ENCODE measurements at places on chromosomes 5 and 9.

- DNase-seq, result no peak
Measured at GRCh38 chr9:3948826-3949556, 350.9 kb downstream of the GLIS3 start.

DNA sequence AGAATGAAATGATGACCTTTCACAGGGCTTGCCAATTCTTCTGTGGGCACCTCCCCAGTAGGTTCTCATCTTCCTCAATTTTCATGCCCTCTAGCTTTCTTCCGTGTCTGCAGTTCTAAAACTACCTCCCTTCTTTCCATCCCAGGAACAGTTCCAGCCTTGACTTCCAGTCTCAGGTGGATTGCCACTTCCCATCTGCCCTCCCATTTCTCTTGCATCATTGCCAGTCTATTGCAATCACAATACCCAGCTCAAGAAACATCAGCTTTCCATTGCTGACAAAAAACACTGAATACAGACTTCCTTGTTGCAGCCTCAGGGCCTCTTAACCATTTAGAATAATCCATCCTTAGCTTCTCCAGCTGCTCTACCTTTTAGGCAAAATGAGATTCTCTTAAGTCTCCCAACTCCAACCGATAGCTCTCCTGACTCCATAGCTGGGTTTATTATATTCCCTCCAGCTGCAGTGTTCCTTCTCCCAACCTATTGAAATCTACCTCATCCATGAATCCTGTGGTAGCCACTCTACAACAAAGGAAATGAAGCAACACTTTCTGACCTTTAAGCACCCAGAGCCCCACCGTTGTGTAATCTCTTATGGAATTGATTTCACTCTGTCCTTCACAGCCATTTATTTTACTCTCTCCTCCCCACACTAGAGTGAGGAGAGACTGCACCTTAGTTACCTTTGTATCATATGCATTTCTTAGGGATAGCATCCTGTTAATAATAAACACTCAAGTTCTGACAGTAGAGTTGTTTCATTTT is 75.6 kb upstream of the PCA3 start:
- no peak for DNase-seq

DNA sequence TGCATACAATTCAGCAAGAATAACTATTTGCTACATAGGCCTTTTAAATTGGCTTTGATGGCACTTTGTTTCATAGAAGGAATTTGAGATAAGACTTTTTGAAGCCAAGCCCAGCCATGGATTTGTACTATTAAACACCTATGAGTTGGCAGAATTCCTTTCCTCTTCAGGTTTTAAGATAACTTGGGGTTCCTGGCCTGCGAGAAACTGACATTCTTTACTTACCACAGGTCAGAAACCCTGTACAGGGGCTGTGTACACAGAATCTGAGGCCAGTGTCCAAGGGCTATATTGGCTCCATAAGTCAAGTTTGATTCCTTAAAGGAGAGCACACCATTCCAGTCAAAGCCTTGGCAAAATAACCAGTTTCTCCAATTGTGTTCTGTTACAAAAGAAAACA is 10.8 kb upstream of the BTNL3 start:
- DNase-seq, result no peak

DNA sequence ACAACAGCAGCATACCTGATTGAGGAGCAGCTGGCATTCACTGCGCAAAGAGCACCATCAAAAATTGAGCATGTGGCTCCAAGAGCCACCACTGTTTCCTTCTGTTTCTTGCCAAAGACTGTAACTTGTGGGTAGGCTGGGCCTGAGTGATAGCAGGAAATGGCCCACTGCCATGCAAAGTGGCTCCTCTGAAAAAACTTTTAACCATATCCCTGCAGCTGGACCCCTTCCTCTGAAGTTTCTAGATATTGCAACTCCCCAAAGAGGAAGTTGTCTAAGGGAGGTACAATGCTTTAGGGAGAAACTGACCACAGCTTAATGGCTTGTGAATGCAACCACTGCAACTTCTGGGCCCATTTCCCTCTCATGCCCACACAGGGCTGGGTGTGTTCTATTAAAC is 355.4 kb upstream of the PDE4D start:
- no peak for DNase-seq

- DNase-seq, result no peak
Measured at GRCh38 chr5:74166064-74166463, 474.5 kb downstream of the ENC1 start.

- no peak for DNase-seq
Measured at GRCh38 chr5:4511996-4512656, 628.0 kb upstream of the ADAMTS16 start.

GRCh38 chr9:89553451-89554010 is 51.3 kb upstream of the GADD45G start:
- DNase-seq, result no peak

GRCh38 chr5:159921721-159922120 is 5.4 kb downstream of the ADRA1B start:
- no peak for DNase-seq

DNA sequence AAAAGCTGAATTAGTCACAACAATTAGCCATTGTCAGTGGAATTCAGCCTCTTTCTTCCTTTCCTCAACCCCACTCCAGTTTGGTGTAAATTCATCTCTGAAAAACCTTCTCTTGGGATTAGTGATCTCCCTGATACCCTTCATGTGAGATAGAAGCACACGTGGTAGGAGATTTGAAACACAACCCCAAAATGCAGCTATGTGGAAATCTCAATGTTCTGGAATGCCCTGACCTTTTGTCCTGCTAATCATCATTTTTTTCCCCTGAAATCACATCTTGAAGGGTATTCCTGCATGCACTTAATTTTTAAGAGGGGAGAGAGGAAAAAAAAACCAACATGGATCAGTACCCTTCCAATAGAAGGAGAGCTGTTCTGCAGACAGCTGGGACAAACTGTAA is 612.6 kb downstream of the EBF1 start:
- DNase-seq, result no peak

DNA sequence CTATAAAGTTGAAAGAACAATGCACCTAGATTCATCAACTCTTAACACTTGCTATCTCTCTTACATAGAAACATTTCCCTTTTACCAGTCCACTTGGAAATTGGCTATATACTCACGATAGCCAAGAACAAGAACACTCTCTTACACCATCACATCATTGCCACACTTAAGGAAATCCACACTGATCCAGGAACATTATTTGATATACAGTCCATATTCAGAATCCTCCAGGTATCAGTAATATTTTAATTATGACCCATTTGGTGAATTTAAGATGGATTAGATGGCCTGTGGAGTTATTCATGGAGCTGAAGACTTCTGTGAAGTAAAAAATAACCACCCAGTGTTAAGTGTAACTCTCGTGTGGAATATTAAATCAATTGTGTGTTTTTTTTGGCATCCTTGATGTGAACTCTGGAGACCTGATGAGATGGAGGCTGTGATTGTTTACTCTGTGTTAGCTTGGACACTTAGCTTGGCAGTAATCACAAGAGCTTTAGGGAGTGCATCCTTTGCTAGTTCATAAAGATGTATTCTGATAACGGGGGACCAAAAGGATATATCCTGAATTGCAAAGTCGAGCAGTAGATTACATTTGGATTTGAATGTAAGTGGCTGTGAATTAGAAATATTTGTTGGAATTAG is 52.0 kb upstream of the ABL1 start:
- no peak for DNase-seq

- no peak for DNase-seq
Measured at GRCh38 chr9:117486426-117486825, 71.6 kb upstream of the ASTN2 start.

GRCh38 chr9:86281593-86282076 is 703 bp downstream of the ISCA1 start:
- no peak for DNase-seq

- no peak for DNase-seq
Measured at GRCh38 chr9:90966480-90967144, 165.0 kb downstream of the SYK start.

- no peak for DNase-seq
Measured at GRCh38 chr9:122394265-122395125, 23.7 kb downstream of the PTGS1 start.

- DNase-seq, result no peak
Measured at GRCh38 chr9:92440751-92441046, 16.4 kb upstream of the OMD start.

GRCh38 chr5:175688352-175689146 is 30.7 kb downstream of the HRH2 start:
- no peak for DNase-seq

- DNase-seq, result no peak
Measured at GRCh38 chr5:81904861-81905260, 67.0 kb upstream of the ATG10 start.

GRCh38 chr9:126348911-126349550 is 22.4 kb downstream of the MVB12B start:
- DNase-seq, result no peak
